Activated T-cell treated with anti-CD3 and anti-CD28 coated beads, Interleukin-2, amount 50 U/mL, for 4 hours (primary cell): ENCODE measurements at places on chromosomes 7 and 10.

DNA sequence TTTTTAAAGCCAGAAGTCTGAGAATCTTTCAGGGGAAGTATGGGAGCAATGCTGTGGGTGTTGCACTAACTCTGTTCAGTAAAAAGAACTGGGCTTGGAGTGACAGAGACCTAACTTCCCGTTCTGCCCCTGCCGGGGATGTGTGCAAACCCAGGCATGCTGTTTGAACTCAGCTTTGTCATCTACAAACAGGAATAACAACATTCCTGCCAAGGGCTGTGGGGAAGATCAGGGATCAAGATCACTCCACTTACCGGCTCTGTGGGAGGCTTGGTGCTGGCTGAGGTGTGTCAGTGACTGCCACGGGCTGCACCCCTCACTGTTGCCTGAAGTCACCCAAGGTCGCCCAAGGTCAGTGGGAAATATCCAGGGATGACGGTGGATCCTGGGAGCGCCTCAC, 23.1 kb upstream of the DRGX start:
- DNase-seq: no peak

GRCh38 chr10:10110844-10111490, 906.7 kb upstream of the CELF2 start:
- no peak for DNase-seq

GRCh38 chr10:130989670-130990232, 321.8 kb downstream of the TCERG1L start:
- DNase-seq: no peak

DNA sequence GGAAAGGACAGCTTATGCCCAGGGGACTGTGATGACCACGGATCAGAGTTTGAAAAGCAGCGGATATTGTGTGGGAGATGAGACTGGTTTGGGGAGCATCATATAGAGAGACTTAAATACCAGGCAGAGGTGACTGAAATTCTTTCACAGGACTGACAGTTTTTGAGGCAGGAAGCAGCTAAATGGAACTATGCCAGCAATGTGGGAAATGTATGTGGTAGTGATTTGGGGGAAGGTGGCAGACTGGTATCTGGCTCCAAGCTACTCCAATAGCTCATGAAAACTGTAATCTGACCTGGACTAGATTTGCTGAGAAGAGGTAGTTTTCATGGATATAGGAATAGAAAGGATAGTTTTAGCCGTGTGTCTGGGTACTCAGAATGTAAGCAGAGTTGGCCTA, 592.6 kb downstream of the REEP3 start:
- DNase-seq: no peak

- no peak for DNase-seq
Observed at GRCh38 chr10:18681366-18681765, 22.1 kb downstream of the ARL5B start.

DNA sequence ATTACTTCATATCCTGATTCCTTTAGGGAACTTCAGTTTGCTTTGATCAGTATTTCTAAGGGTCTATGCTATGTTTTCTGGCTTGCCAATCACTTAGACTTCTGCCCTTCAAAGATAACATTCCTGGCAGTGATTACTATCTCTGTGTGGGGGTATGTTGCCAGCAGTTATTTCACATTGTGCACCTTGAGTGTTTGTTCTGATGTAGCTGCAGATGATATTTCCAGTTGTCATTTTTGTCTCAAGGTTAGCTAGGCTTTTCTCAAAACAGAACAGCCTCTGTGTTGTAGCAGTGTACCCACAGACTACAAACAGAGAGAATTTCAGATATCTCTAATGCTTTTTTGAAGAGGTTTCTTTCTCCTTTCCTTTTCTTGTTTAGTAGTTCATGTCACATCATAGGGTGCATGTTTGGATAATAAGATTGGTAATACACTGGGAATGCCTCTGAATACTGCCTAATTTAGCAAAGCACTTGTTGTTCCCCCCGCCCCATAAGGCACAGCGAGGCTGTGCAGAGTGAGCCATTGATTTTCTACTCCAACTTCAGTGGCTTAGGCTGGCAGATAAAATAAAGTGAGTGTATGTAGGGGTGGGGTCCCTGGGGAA, 134.7 kb upstream of the AGR3 start:
- no peak for DNase-seq

GRCh38 chr10:89985446-89985845, 284.1 kb downstream of the KIF20B start:
- DNase-seq: no peak

DNA sequence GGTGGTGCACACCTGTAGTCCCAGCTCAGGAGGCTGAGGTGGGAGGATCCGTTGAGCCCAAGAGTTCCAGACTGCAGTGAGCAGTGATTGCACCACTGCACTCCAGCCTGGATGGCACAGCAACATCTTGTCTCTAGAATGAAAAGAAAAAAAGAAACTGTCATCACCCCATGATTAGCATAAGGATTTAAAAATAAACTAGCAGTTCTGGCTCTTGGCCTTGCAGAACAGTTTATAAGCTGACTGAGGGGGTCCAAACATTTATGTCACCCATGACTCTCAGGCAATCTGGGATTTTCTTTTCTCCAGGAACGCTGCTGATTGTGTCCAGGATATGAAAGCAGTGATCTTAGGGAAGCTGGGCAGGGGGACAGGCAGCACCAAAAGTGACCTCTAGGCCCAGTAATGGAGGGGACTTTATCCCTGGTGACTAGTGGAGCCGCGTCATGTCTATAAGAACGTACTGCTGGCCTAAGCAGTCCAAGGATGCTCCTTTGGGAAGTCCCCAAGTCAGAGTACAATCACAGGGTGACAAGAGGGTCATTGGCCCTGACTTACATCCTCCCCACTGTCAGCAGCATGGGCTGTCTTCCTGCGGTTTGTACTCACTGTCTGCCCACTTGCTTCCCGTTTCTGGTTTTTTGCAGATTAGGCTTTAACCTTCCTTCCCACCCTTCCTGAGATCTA, 177.4 kb downstream of the ARHGAP12 start:
- DNase-seq: no peak
